ENCODE measurements at places on chromosomes 12 and 14.

DNA sequence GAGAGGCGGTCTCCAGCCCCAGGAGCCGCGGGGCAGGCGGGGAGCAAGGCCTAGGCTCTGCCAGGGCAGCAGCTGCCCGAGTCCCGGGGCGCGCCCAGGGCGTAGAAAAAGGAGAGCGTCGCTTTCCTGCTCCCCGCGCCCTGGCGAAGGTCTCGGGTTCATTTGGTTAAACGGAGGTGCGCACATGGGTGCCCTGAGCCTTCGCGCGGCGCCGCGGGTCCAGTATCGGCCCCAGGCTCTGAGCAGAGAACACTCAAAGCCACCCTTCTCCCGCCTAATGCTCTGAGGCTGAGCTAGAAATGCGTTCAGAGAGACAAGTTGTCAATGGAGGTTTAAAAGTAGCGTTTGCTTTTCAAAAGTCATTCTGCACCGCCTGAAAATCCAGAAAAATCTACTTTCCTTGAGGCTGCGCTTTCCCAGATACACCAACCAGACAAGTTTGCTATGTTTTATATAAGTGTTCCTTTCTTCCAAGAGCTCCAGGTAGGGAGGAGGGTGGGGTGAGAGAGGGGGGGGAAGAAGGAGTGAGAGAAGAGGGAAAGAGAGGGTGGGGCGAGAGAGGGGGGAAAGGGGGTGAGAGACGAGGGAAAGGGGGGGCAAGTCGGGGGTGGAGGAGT lies 1.5 kb downstream of the TMEM132C start:
- no peak for DNase-seq

DNA sequence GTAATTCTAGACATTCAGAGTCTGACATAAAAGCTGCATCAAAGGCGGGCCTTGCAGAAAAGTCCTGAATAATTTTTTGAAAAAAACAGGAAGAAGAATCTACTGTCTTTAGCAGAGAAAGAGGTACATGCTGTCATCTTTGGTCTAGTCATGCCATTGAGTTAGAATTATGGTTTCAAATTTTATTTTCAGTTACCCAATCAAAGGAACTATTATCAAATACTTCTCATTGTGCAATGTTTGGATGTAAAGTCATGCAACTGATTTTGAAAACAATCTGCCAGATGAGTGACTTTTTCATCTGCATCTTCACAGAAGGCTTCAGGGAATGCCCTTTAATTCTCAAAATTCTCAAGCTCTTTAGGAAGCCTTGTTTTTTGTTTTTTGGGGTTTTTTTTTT lies 803.5 kb downstream of the FLRT2 start:
- DNase-seq, result no peak

GRCh38 chr12:89470741-89471509 lies 53.7 kb downstream of the GALNT4 start:
- DNase-seq, result no peak

DNA sequence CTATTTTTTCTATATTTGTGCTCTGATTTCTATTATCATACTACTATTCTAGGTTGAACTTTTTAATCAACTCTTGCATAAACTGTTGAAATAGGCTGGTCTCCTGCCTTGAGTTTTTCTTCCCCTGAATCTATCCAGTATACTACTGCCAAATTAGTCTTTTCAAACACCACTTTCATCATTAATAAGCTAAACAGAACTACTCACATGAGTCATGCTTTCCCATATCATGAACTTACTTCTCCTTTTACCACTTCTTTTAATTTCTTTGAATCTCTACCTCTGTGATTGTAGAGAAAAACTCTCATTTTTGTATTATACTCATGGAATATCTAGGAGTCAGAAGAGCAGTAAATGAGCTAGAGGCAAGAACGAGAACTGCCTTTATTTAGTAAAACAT lies 340.3 kb upstream of the PDE3A start:
- DNase-seq, result no peak

- no peak for DNase-seq
Observed at GRCh38 chr12:50106907-50107306, 3.1 kb downstream of the GPD1 start.

- no peak for DNase-seq
Observed at GRCh38 chr12:95995238-95996031, 709 bp downstream of the HAL start.

GRCh38 chr14:89425931-89426330 lies 8.9 kb upstream of the FOXN3 start:
- no peak for DNase-seq
